Mesothelial cell of epicardium (in vitro differentiated cells): ENCODE measurements at places on chromosomes 12 and 14. TPM values are rescaled to one million over a fixed set of nuclear protein-coding genes. Genes with fewer than 3 reads are reported as not detected.

- no peak overlapping the region for H3K27ac ChIP-seq
- H3K27me3 ChIP-seq: no peaks in the 10 kb centered on the region
- no peak overlapping the region for H3K4me3 ChIP-seq
- no peak for DNase-seq
- peaks cover 39% of the 10 kb centered on the region for H3K4me1 ChIP-seq
Observed at GRCh38 chr12:105457026-105457425, 126.5 kb downstream of the C12orf75 start.

Gene KRT80
- 2.7 to 3.0 TPM (median 3.0 TPM) in 3 replicates for total RNA-seq

Gene RD3L
- total RNA-seq: not detected in 3 replicates

DNA sequence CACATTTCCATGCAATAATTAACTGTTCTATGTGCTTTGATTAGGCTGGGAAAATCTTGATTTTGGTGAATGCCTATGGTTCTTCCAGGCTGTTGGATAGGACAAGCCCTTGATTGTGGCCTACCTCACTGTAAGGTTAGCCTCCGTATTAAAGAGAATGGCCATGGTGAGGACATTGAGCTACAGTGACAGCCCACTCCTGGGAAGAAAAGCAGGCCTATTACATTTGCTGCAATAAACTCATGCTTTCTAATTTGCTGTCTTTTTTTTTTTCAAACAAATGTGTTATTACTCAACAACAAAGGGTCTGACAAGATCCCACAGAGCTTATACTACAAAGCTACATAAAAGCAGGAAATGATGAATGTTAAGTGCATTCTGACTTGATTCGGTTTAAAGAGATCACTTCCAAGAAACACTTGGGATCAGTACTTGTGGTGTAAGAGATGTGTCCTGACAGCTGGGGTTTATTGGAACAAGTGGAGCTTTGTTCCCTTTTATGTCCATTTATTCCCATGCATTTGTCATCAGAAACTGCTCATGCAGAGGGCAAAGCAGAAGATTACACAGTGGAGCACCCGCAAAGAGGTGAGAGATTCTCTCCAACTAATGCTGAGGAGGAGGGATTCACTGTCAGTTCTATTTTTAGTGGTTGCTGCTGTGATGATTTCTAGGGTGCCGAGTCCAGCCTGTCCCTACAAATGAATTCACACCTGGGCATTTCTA is 29.1 kb upstream of the KCNK10 start:
- no peak overlapping the region for H3K4me3 ChIP-seq
- no peak for DNase-seq
- no peak overlapping the region for H3K27ac ChIP-seq
- no peaks in the 10 kb centered on the region for H3K4me1 ChIP-seq
- H3K36me3 ChIP-seq: no peaks in the 10 kb centered on the region

DNA sequence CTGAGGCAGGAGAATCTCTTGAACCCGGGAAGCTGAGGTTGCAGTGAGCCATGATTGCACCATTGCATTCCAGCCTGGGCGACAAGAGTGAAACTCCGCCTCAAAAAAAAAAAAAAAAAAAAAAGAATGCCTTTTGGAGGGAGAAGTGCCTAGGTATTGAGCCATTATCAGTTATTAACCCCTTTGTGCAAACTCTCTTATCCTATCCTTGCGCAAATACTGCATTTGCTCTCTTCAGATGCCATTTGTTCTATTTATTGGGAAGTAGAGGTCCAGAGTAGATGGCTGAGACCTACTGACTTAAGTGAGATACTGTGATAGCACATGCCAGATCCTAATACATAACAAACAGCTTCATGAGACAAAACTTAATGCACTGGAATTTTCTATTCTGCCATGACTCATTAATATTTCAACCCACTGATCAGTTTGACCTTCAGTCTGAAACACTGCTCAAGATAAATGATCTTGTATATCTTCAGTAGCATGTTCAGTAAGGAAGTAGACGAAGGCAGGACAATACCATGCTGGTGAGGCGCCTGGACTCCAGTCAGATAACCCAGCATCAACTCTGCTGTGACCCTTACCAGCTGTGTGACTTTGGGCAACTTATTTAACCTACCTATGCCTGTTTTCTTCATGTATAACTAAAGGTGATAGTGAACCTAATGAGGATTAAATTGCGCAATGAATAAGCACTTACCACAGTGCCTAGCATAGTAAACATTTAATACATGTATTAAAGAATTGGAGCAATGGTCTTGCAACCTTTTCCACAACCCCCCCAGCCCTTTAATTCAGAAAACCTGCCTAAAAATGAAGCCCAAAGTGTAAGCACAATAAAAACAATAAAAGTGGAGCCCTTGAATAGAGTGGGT is 5.7 kb upstream of the DNAAF2 start:
- no peak overlapping the region for H3K4me3 ChIP-seq
- H3K4me1 ChIP-seq: peaks cover 17% of the 10 kb centered on the region
